ENCODE measurements at places on chromosomes 13 and 19.
A peak's percentile ranks its signal among the peaks of the same experiment; 100 is the strongest.

DNA sequence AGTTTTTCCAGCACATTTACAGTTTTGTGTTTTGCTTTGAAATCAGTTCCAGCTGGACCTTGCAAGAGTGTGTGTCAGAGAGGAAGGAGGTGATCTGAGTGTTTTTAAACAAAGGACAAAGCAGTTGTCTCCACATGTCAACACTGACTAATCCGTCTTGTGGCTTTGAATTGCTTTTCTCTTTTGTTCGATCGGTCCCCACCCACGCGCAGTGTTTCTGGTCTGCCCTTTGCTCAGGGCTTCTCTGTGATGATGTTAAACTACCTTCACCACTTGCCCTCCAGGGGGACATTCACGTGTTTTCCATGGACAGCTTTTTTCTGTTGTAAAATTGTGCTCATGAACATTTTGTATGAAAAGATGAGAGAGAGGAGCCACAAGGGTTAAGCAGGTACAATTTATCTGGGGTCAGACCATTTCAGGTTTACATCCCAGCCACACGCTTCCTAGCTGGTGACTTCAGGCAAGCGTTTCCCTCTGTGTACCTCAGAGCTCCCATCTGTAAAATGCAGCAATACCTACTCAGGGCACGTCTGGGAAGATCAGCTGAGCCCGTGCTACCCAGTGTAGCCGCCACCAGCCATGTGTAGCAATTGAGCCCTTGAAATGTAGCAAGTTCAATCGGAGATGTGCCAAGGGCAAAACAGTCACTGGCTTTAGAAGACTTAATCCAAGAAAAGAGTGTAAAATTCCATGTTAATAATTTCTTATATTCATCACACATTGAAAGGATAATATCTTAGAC lies 13.5 kb upstream of the PLA2G4C start:
- no peak for DNase-seq

DNA sequence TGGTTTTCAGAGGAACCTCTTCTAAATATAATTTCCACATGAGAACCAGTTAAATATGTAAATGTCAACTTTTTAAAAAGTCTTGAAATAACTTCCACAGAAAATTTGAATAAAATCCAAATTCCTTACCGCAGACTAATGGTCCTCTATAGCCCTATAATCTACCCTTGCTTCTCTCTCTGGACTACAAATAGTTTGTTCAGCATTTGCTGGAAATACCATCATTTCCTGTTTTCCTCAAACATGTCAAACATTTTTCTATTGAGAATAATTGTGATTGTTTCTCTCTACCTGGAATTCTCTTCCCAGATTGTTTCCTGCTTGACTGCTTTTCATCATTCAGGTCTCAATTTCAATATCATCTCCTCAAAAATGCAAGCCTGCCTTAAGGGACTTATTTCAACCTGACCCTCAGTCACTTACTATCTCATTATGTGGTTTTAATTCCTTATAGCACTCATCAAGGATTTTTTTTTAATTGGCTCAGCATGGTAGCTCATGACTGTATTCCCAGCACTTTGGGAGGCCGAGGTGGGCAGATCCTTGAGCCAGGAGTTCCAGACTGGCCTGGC lies 898.9 kb upstream of the MIR17HG start:
- DNase-seq, result no peak

DNA sequence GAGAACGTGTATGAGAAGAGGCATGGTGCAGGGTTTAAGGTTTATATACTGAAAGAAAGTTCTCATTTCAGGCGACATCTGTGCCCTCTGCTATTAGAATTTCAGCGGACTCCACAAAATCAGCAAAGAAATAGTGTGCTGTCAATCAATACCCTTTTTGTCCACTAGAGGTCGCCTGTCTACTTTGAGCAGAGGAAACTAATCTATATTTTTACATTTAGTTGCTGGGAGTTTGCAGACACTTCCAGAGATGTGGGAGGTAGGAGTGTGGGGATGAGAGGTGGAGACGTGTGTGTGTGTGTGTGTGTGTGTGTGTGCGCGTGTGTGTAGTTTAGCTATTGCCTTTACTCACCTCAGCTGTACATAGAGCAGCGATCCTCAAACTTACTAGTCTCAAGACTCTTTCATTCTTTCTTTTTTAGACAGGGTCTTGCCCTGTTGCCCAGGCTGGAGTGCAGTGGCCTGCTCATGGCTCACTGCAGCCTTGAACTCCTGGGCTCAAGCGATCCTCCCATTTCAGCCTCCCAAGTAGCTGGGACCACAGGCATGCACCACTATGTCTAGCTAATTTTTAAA lies 9.7 kb downstream of the INAFM1 start:
- peak; percentile 24 for DNase-seq

DNA sequence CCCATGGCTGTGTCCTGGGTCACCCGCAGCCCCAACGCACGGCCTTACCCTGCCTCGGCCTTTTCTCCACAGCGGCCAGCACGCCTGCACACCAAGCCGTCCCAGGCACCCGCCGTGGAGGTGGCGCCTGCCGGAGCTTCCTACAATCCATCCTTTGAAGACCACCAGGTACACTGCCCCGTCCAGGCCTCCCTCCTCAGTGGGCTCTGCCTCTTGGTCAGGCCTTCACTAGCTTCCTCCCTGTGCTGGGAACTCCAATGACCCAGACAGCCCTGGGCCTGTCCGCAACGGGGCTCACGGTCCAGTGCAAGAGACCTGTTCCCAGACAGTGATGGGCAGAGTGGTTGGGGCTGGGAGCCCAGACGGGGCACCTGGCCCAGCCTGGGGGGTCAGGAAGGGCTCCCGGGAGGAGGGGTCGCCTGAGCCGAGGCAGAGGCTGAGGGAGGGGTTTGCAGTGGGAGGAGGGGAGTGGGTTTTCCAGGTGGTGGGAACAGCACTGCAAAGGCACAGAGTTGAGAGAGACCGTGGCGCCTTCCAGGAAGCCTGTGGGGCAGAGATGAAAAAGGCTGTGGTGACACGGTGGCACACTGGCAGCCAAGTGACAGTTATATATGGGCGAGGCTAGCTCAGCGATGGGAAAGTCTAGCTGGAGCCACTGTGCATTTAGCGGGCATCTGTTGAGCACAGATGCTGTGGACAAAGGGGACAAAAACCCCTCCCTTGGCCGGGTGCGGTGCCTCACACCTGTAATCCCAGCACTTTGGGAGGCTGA lies 7.3 kb downstream of the NOP53 start:
- no peak for DNase-seq

DNA sequence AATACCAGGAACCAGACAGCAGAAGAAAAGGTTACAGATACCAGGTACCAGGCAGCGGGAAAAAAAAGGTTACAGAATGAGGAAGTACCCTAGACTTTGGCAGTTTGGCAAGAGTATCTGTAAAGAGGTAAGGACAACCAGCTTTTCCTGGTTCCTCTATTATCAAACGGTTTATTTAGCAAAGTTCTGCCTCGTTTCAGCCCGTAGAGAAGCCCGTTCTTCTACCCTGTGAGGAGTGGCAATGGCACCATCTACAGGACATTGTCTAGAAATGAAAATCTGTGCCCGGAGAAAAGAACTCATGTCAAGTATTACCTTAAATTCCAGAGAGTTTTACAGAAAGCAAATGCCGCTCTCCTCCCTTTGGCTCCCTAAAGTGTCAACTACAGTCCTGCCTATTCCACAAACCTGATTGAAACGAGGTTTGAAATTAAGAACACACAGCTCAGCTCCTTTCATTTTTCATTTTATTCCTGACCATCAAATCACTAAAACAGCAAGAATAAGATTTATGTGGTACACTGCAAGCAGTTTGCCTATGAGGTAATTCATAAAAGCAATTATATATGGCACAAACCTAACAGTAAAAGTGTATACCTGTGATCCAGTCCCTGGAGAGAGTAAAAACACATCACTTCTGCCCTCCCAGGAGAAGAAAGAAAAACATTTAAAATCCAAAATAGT lies 226.3 kb downstream of the SLC7A1 start:
- peak; percentile 28 for DNase-seq

- no peak for DNase-seq
Observed at GRCh38 chr19:5112681-5113575, 144.0 kb downstream of the KDM4B start.

- no peak for DNase-seq
Observed at GRCh38 chr13:42275098-42275471, 3.1 kb downstream of the AKAP11 start.

DNA sequence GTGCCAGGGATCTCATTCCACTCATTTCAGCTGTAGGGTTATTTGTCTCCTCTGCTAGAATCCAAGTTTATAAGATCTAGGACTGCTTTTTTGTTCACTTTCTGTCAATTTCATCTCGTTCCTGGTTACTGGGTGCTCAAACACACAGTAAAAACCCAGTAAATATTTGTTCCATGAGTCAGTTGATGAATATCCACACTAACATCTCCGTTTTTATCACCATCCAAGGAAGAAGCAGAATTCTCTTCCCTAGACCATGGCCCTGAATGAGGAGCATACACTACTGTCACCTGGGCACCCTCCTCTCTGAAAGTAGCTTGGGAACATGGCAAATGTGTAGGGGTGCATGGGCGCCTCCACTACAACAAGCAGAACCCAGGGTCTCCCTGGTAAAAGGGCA lies 390.8 kb downstream of the FOXO1 start:
- DNase-seq, result no peak

DNA sequence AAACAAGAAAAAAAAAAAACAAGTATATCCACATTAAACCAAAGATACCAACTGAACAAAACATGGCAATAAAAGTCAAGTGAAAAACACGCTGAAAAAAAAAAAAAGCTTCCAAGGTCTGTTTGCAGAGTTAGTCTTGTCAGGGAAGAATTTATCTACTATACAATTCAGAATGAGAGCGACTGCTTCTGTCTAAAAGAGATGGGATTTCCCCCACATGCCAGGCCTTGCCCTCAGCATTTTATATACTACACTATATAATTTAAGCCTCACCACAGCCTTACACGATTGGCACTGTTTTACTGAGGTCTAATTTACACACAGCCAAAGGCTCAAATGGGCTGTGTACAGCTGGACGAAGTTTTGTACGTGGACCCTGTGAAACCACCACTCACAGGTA lies 67.3 kb downstream of the FOXO1 start:
- no peak for DNase-seq

DNA sequence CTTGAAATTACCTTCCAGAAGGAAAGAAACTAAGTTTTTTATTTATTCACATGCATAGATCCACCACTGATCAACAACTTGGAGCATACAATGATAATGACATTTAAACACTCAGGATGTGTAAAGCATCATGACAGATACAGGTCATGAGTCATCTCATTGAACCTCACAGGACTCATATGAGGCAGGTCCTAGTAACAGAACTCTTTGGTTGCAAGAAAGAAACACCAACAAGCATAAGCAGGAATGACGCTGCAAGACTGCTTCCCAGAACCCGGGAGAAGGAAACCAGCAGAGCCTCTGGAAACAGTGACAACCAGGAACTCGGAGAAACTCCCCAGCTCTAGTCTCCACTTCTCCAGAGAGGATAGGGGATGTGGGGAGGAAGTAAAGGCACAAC lies 60.8 kb upstream of the IPO5 start:
- no peak for DNase-seq

- peak; percentile 11 for DNase-seq
Observed at GRCh38 chr19:10871711-10872545, 575 bp downstream of the CARM1 start.

DNA sequence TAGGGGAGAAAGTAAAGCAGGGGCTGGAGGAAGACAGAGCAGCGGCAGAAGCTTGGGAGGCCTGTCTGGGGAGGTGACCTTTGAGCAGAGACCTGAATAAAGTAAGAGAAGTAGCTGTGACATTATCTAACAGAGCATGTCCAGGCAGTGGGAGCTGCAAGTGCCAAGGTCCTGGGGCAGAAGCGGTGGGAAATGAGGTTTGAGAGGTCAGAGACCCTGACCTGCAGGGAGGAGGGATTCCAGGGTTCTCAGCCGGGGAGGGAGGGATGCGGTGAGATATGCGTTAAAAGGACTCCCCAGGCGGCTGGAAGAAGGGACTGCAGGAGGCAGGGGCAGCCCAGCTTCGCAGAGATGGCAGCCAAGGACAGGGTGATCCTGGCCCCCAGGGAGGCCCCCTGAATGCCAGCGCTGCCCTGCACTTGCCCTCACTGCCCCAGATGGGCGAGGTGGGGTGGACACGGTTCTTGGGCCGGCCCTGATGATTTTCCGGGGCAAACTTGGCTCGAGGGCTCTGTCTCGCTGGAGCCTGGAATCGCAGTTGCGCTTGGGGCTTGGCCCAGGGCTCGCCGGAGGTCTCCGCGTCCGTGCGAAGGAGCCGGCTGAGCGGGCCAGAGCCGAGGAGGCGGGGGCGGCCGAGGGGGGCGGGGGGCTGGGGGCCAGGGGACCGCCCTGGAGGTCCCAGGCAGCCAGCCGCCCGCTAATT lies 3.2 kb downstream of the CRLF1 start:
- DNase-seq, result no peak

GRCh38 chr19:5337708-5338655 lies 2.6 kb downstream of the PTPRS start:
- DNase-seq, result no peak

DNA sequence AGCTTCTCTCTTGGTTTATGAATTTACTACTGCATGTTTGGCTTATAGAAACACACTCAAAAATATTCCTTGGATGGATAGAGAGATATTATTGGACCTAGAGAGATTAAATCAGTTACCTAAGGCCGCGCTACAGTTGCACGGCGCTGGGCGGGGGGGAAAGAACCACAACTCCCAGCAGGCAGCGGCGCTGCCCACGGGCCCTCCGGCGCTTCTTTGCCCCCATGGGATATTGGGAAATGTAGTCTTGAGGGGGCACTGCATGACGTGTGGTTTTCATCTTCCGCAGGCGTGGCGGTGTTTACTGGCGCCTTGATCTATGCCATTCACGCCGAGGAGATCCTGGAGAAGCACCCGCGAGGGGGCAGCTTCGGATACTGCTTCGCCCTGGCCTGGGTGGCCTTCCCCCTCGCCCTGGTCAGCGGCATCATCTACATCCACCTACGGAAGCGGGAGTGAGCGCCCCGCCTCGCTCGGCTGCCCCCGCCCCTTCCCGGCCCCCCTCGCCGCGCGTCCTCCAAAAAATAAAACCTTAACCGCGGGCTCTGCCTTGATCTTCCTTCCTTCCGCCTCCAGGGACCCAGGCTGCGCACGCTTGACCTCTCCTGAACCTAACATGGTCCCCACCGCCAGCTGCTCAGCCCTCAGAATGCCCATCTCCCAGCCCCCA lies 4.8 kb downstream of the EMP3 start:
- DNase-seq, result peak; percentile 83

GRCh38 chr13:59607780-59608233 lies 555.9 kb downstream of the DIAPH3 start:
- DNase-seq, result no peak

DNA sequence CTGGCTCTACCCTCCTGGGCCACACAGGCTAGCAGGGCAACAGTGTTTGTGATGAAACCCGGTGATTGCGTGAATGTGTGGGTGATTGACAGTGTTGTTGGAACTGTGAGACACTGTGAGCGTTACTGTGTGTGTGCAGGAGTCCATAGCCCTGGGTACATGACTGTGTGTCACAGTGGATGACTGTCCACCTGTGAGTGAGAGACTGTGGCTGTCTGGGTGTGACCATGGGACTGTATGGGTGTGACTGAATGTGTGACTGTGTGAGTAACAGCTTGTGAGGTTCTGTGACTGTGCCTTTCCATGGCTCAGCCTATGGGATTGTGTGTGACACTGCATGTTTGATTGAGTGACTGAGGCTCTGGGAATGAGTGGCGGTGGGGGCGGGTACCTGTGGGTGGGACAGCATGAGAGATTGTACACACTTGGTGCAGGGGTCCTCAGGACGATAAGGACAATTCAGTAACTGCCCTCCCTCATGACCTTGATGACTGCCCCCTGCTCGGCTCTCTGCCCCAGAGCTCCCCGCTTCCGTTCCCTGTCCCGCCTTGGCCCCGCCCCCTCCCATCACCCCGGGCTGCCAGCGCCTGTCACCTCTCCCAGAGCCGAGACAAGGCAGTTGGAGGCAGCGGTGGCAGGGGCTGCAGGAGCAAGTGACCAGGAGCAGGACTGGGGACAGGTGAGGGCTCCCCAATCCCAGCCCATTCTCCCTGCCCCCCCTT lies at the start of gene GIPR:
Gene GIPR, plus strand, starts transcription at position 602 of the 722 bp plus-strand sequence. CDS start 1,300 bp downstream, outside the sequence.
- peak; percentile 50 for DNase-seq

- DNase-seq, result peak; percentile 61
Observed at GRCh38 chr13:27442071-27442647, 8.2 kb downstream of the MTIF3 start.
